Dermis lymphatic vessel endothelial cell (primary cell): ENCODE measurements at places on chromosomes 13 and 19. TPM values are rescaled to one million over a fixed set of nuclear protein-coding genes. Genes with fewer than 3 reads are reported as not detected.

Gene NAPSA
- under 0.01 and 0.11 TPM in 2 replicates for total RNA-seq

Gene PCSK4
- total RNA-seq: 0.52 and 0.65 TPM in 2 replicates

Gene NUP62
- total RNA-seq: 16.6 and 17.8 TPM in 2 replicates

Gene FXYD1
- total RNA-seq: not detected in 2 replicates

Gene CLEC11A
- total RNA-seq: 0.34 and 1.6 TPM in 2 replicates

Gene RRAS
- 13.0 and 20.7 TPM in 2 replicates for total RNA-seq

Gene CGB1
- total RNA-seq: not detected in 2 replicates

Gene MBD3L3
- total RNA-seq: not detected in 2 replicates

Gene C19orf81
- not detected in 2 replicates for total RNA-seq

Gene IGFL3
- total RNA-seq: not detected in 2 replicates

Gene PSG7
- total RNA-seq: not detected in 2 replicates

Gene GZMM
- total RNA-seq: not detected in 2 replicates

Gene PDX1
- not detected in 2 replicates for total RNA-seq

Gene IGLON5
- not detected in 2 replicates for total RNA-seq

Gene ZNF132
- total RNA-seq: 4.9 and 6.1 TPM in 2 replicates

Gene NOTCH3
- total RNA-seq: 0.52 and 5.2 TPM in 2 replicates

Gene SYT3
- total RNA-seq: not detected in 2 replicates

Gene FAM216B
- total RNA-seq: not detected in 2 replicates

Gene LRRC8E
- total RNA-seq: 0.33 and 0.43 TPM in 2 replicates

Gene GDF15
- total RNA-seq: 50.7 and 51.2 TPM in 2 replicates

Gene DPF1
- under 0.01 and 0.09 TPM in 2 replicates for total RNA-seq

Gene FGF22
- total RNA-seq: 0.09 and 0.11 TPM in 2 replicates
